Hematopoietic multipotent progenitor cell treated with erythropoietin and hydrocortisone succinate and interleukin-3 and kit ligand, for 15 days (in vitro differentiated cells): ENCODE measurements at places on chromosomes 6 and 20.

GRCh38 chr6:90907931-90908655 is 321.2 kb upstream of the MAP3K7 start:
- no peak for DNase-seq

- no peak for DNase-seq
Observed at GRCh38 chr20:50309280-50309763, 118.7 kb downstream of the CEBPB start.

DNA sequence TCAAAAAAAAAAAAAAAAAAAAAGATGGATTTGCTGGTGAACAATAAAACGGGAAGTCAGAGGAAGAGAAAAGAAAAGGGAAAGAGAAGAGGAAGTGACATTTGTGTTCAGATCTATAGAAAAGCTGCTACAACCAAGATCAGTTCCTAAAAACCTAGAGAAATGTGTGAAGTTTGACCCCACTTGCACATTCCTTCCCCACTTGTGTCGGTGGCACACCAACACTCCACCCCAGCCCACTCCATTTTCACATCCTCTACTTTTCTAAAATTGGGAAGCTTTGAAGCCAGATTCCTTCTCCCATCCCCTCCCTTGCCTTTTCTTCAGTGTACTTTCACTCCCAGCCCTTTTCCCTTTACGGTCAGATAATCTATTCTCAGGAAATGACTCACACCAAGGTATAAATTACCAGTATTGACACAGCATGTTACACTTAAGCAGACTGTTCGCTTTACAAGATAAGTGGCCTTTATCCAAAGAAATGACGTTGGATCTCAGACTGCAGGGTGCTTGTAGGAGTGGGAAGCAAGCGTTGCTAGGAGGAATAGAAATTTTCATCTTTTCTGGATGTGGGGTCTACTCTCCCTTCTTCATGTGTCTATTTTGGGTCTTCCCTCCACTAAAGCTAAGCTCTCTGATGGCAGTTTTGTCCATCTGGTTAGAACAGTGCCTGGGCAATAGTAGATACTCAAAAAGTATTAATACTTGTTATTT is 92.5 kb upstream of the ADGRF1 start:
- DNase-seq, result no peak

DNA sequence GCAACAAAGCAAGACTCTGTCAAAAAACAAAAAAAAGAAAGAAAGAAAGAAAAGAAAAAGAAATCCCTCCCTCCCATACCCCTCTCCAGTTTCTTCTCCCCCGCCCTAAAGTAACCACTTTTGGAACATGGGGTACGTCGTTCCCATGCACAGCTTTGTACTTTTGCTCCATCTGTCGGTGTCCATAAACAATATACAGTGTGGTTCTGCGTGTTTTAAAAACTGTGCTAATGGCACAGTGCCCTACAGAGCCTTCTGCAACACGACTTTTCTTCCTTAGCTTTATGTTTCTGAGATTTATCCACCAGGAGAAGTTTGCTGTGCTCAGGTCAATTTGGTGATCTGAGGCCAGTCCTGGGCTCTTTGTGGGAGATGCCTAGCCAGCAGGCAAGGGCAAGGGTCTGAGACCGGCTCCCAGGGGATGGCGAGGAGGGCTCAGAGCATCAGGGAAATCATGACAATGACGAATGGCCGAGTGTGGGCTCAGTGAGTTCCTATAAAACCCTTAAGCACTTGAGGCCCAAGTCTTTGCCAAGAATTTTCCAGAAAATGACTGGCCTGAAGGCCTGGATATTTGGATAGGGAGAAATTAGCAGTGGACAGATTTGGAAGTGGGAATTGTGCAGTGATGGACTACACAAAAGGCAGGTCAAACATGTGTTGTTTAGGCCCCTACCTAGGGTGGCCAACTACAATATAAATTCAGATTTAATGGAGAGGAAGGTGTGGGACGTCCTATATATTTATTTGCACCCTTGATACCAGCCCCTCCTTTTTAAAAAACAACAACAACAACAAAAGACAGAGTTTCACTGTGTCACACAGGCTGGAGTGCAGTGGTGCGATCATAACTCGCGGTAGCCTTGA is 1.9 kb upstream of the BCAS4 start:
- no peak for DNase-seq

DNA sequence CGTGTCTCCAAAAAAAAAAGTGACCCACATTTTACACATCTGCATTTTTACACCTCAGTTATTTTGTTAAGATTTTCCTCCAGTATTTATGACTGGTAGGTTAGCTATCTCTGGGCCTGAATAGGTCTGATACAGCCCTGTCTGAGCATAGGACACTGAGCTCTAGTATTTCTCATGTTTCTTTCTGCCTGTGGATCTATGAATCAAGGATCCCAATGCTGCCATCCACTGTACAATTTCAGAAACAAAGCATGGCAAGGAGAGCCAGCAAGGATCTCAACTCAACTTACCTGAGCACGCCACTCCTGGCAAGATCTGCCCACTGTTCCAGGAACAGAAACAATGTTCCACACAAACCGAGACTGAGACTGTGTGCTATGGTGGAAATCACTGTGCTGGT is 36.4 kb upstream of the ENPP5 start:
- no peak for DNase-seq

GRCh38 chr6:166057431-166057830 is 110.2 kb downstream of the TBXT start:
- DNase-seq, result no peak

- no peak for DNase-seq
Observed at GRCh38 chr6:119647309-119647708, 297.7 kb upstream of the MAN1A1 start.

DNA sequence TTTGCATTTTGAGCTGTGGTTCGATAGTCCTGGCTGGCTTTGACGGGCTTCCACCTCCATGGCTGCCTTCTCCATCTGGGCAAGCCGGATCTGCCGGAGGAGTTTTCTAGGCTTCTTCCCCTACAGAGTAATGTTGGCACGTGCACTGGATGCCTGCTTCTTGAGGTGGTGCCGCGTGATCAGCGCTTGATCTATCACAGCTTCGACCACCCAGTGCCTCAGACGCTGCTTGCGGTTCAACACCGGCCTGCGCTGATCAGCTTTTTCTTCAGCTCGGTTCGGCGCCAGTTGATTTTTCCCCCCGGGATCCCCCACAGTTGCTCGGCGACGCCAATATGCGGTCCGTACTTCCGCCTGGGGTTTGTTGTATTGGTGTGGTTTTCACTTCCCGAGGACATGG is 23.5 kb downstream of the FBXO5 start:
- no peak for DNase-seq

DNA sequence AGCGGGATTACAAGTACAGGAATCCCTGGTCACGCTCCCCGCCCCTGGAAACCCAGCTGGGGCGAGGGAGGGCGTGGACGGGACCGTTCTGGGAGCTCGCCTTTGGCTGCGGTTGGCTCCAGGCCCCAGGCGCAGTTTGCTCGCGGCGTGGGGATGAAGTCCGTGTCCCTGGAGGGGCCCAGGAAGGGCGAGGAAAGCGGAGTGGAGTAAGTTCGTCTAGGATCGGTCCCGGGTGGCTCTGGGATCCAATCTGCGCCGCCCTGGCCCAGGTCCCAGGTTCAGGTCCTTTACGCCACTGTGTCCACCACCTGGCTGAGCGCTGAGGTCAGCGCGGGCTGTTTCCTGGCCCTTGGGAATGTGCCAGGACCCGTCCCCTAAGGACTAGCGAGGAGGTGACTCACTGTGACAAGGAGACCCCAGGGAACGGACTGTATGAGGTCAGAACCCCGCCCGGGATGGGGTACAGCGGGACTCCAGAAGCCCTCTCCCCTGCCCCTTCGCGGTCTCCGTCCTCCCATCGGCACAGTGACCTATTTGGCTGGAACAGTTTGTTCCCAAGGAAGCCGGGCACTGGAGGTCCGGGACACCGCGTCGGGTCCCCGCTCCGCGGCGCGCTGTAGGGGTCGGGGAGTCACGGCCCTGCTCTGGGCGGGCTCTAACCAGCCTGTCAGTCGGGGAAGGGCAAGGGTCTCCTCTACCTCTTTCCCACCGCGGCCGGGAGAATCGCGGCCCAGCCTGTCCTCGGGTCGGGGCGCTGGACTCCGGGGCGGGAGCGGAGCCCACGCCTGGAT is 724 bp downstream of the CDKN1A start:
- no peak for DNase-seq

DNA sequence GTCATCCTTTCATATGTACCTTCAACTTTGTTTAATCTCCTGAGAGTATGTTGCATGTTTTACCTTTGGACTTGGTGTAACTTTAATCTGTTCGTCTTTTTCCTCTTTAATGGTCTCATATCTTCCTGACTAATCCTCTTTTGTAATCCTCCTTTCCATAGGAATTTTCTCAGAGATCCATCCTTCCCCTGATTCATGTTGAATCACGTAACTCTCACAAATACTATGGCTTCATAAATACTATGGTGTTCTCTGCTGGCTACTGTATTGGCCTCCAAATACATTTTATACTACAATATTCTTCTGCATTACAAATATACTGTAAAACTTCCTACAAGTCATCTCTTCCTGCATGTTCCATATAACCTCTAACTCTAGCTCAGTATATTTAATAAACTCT is 317.7 kb upstream of the ADGRB3 start:
- no peak for DNase-seq

DNA sequence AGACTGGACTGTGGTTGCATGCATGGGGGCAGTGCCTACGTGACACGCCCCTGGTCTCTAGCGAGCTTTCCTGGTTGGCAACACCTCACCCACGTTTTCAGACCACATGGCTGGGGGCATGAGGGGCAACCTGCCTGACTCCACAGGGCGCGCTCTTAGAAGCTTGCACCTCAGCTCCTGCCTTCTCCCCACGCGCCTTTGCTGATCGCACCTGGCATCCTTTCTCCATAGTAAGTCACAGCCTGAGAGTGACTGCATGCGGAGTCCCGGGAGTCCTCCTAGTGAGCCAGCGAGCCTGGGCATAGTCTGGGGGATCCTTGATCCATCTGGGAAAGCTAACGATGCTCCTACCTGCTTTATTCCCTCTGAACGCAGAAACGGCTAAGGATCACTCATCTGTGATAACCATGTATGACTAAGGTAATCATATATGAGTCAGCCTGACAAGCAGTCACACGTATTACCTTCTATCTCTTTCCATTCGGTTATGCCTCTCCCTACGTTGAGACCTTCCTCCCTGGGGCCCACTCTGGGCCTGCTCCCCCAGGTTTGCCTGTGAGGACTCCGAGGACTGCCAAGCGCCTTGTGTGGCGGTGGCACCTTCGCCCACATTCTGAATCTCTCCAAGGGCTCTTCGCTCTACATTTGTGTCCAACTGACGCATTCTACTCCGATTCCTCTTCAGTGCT is 4.5 kb downstream of the TCFL5 start:
- no peak for DNase-seq

DNA sequence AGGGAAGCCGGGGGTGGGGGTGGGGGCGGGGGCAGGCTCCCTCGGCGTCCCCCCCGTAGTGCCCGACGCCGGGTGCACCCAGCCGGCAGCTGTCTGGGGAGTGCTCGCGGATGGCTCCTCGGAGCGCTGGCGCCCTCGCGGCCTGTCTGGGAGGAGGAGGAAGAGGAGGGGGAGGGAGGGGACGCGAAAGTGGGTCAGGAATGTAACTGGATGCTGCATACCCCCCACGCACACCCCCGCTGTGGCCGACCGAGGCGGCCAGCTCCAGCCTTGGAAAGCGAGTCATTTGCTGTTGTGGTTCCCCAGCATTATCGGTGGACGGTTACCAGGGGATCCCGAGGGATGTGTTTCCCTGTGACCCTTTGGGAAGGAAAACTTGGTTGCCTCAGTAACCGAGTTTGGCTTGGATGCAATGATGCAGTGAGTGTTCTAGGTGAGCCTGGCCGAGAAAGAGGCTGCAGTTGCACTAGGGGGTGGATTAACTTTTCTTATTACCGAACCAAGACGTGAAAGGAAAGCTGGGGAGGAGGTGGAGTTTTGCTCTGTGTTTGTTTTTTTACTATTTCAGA is 55.2 kb upstream of the RREB1 start:
- no peak for DNase-seq

DNA sequence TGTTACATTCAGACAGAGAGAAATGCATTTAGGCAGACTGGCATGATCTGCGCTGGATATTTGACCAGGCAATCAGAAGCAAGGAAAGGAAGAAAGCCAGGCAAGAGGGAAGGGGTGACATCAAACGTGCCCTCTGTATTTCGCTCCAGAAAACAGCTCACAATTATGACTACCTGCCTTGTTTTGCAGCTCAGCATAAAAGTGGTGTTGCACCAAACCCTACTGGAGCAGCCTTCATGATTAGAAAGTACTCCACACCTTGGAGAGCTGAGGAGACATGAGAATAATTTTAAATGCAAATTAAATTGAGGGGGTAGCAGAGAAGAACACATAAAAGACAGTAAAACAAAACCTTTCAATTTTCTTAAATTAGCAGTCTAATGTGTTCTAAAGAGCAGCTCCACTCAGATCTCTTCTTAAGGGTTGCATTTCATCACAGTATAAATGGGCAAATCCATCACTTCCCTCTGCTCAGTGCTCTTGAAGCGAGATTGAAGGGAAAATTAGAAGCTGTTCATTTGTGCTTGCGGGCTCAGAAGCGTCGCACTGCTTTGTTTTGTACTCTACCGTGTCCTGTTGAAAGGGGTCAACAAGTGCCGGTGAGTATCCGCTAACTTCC is at the start of gene PHACTR1:
Gene PHACTR1, plus strand, starts transcription at position 470 of the 619 bp plus-strand sequence.
- DNase-seq, result no peak

DNA sequence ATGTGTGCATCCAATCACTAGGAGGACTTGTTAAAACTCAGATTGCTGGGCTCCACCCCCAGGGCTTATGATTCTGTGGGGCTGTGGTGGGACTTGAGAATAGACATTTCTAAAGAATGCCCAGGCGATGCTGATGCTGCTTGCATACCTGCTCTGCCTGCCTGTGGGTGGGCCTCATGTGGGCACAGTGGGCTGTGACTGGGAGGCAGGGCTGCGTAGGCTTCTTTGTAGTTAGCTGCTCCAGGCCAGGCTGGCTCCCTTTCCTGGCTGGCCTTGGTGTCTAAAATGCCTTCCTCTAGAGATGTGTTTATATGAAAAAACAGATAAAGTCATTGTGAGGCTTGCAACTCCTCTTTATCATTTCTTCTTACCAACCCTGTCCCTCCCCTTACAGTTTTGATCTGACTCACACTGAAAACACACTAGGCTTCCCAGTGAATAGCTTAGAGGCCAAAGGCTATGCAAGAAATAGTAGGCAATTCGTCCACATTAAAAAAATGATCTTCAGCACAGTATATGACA is 495.5 kb upstream of the MAP3K7 start:
- no peak for DNase-seq

DNA sequence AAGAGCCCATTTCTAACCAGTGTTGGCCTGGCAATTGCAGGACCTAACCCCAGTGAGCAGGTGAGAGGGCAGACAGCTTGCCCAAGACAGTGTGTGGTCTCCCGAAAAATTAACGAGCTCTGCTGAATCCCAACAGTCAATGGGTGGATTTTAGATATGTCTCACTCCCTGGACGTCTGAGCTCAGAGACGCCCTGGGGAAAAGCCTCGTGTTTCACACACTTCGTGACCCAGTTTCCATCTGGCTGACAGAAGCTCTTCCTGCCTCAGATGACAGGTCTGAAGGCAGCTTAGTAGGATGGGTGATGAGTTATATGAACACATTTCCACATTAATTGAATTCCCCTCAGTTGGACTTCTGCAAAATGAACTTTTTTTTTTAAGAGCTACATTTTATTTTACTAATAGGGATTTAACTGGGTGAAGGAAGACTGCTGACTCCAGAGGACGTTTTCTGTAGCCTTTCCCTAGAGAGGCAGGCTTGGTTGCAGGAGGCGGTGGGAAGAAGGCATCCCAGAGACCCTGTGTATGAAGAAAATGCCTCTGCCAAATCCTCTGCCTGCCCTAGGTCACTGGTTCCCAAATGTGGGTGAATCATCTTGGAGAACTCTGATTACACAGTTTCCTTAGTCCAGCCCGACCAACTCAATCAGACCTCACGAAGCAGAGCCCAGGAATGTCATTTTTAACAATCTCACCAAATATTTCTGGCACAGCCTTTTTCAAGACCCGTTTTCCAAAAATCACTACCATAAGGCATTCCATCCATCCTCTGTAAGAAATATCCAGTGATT is 71.7 kb upstream of the LY86 start:
- no peak for DNase-seq
